AG08396 (cell line): ENCODE measurements at places on chromosomes 5 and 9.

DNA sequence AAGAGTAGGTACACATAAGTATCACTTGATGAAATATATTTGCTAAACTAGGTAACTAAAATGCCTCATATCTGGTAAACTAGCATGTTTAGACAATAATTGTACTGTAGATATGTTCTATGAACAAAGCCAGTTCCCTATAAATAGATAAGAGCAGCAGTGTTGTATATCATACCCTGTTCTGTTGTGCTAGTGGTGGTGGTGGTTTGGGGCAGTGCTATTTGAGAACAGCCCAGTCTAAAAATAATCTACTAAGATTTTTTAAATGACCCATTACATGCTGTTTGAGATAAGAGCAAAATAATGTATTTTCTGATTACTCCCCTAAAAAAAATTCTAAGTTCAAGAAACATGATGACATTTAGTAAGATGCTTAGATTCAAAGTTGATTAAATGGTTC, 829.2 kb upstream of the DMAC1 start:
- DNase-seq: no peak

- DNase-seq: no peak
Observed at GRCh38 chr5:35404701-35405100, 174.4 kb upstream of the PRLR start.

DNA sequence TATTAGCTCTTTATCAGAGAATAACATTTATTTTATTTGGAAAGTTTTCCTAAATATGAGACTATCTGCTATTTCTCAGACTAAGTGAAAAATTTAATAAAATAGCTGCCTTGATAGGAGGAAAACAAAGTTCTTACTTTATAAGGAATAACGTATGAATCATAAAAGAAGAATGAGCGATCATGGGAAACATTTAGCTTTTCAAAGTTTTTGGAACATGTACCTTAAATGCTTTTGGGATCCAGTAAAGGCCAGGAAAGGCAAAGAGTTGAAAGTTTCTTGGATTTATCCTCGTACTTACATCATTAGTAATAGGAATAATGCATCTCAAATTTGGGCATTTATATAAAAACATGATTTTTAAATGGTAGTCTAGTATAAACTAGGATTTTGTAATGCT, 19.4 kb downstream of the OGN start:
- no peak for DNase-seq

DNA sequence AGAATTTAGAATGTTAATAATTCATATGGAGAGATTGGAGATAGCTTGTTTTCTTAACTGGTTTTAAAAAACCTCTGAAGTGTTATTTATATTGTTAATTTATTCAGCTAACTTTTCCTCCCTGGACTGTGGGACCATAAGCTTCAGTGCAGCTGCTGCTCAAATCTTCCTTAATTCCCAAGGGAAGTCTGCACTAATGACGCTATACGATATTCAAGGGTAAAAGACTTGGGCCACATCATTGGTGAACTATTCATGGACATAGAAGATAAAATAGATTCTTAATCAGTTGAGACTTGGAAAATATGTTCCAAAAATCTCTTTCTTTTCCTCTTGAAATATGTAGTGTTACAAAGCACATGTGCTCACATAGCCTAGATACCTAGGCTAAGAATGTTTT, 31.1 kb upstream of the GAS1 start:
- no peak for DNase-seq

- DNase-seq: no peak
Observed at GRCh38 chr9:71685394-71685793, 82.9 kb downstream of the CEMIP2 start.

DNA sequence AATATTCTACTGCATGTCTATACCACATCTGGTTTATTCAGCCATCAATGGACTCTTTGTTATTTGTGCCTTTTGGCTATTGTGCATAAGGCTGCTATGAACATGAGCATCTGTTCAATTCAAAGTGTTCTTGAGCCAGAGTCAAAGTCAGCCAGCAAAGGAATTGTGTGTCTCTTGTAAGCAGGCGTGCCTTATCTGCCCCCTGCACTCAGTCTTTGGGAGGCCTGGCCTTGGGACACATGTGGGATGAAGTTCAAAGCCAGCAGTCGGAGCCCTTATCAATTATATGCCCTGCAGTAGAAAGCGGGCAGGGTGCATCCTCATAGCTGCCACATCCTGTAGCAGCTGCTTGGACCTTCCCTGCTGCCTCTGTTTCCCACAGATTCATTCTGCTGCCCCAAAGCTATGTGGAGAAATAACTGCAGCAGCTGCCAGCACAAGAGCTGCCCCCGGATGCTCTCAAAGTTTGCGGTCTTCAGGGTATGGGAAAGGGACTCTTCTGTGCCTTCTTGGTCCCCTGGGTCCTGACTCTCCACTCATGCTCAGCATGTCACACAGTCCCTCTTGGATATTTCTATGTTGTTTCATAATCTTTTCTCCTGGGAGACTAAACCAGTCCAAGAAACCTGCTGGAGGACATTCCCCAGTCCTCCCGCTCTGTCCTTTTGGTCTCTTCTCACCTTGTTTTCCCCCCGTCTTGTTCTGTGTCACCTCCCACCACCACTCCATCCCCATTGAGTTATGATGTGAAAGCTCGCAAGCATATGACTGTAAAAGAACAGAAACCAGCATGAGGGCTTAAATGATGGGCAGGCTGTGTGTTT, 35.9 kb downstream of the STOM start:
- no peak for DNase-seq

- no peak for DNase-seq
Observed at GRCh38 chr9:132127888-132128534, 33.8 kb upstream of the NTNG2 start.

DNA sequence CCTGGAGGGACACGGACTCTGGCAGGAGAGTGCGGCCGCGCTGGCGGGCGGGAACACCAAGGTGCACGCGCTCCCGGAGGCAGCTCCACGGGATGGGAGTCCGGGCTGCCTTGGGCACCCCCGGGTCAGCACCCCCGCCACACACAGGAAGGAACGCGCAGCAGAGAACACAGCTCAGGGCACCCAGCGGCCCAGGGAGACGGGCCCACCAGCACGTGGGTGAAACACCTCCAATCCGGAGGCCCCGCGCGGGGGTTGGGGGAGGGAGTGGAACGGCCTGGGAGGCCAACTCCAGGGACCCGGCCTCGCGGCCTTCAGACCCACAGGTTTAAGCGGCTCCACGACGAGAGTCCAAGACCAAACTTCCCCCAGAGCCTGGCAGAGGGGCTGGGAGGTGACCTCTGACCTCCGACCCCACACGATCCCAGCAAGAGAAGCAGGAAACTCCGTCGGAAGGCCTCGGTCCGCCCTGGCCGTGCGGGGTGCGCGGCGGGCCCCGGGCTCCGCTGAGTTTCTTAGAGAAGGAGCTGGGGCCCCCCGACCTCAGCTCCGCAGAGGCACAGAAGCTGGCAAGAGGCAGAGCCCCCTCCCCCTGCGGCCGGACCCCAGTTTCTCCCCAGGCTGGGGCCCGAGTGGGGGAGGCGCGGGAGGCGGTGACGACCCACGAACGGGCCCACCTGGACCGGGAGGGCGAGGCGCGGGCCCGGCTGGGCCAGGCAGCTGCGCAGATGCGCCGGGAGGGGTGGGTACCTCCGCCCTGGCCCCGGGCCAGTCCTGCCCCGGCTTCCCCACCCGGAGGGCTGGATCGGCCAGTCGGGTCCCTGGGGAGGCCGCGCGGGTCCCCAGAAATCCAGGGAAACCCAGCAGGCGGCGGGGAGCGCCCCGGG, 851 bp downstream of the NACC2 start:
- peak; percentile 90 for DNase-seq

GRCh38 chr5:149902177-149902576, 42.4 kb downstream of the PDE6A start:
- no peak for DNase-seq

DNA sequence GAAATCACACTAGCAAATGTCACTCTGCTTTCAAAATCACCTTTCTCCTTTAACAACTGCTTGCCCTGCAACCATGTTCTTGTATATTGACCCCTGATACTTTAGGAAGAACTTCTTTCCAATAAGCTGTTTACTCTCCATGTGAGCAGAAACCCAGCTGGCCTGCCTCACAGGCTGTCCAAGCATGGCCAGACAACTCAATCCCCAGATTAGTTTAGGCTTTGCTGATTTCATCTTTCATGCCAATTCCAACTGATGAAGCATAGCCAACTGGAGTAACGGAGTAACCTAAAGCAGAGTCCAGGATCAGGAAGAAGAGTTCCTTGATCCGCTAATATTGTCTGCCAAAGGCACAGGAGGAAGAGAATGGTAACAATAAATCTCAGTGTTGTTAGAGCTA, 56.7 kb upstream of the HTR1A start:
- DNase-seq: no peak

- DNase-seq: no peak
Observed at GRCh38 chr9:8384091-8384490, 584.5 kb upstream of the DMAC1 start.

- DNase-seq: no peak
Observed at GRCh38 chr9:91839926-91840465, 110.0 kb downstream of the ROR2 start.

- no peak for DNase-seq
Observed at GRCh38 chr5:8729437-8729836, 816.4 kb downstream of the SEMA5A start.

GRCh38 chr9:4746278-4747030, 5.5 kb upstream of the AK3 start:
- no peak for DNase-seq

- DNase-seq: no peak
Observed at GRCh38 chr9:5971740-5972139, 43.7 kb downstream of the RANBP6 start.

- no peak for DNase-seq
Observed at GRCh38 chr5:115735108-115735998, 81.1 kb downstream of the CDO1 start.

DNA sequence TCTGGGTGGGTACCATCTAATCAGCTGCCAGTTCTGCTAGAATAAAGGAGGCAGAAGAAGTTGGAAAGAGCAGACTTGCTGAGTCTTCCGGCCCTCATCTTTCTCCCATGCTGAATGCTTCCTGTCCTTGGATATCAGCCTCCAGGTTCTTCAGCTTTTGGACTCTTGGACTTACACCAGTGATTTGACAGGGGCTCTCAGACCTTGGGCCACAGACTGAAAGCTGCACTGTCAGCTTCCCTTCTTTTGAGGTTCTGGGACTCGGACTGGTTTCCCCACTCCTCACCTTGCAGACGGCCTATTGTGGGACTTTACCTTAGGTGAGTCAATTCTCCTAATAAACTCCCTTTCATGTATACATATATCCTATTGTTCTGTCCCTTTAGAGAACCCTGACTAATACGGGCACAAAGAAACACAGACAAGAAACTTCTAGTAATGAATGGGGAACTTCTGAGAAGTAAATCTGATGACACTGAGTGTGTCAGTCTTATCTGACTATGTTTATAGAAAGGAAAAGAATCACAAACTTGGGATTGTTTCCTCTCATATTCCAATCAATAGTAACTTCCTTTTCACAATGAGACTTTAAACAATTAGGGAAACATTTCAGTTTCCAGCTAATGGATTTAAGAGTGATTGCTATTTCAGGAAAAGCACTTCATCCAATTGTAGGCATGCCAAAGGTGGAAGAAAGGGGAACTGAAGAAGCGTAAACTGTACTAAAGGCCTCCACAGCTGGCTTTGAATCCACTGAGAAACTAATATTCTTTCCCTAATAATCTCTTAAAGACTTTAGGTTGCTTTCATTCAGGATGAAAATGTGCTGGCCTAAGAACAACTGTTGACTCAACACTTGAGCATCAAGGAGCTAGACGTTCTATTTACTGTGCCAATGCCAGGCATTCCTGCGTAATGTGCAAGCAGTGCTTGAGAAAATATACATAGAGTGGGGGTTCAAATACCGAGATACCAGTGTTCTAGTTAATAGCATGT, 127.9 kb upstream of the PTGER4 start:
- peak; percentile 84 for DNase-seq

GRCh38 chr5:67308988-67309688, 112.5 kb upstream of the CD180 start:
- DNase-seq: no peak

DNA sequence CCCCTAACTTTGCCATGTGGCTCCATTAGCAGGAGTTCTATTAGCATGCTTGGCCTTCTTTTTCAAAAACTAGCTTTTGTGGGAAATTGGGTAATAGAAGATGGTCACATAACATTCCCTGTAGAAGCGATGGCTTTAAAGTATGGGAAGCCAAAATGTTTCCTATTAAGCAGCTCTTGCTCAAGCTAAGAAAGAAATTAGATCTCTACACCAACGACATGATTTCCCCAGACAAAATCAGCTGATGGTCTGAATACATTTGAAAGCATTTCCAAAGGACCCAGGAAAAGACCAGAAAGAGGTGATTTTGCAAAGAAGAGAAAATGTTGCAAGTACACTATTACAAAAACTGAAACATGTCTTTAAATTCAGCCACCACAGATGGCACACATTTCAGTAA, 4.8 kb upstream of the NFIL3 start:
- no peak for DNase-seq

DNA sequence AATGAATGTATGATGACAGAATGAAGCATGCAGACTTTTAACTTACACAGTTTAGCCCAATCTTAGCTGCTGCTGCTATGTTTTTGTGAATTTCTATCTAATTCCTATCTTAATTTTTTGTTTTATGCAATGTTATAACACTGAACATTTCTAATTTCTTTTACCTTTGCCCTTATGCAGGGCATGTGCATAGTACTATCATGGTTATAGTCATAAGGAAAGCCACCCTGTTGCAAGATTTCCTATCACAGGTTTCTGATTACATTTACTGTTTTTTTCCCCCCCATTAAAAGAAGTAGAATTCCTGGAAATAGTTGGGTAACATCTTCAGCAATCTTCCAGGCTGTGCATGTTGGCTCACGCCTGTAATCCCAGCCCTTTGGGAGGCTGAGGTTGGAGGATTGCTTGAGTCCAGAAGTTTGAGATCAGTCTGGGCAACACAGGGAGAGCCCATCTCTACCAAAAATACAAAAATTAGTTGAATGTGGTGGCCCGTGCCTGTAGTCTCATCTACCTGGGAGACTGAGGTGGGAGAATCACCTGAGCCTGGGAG, 164.4 kb downstream of the KDM4C start:
- DNase-seq: no peak

GRCh38 chr5:142484821-142485387, 160.1 kb upstream of the SPRY4 start:
- peak; percentile 22 for DNase-seq

- DNase-seq: no peak
Observed at GRCh38 chr9:134299883-134300282, 26.4 kb upstream of the RXRA start.

- peak; percentile 61 for DNase-seq
Observed at GRCh38 chr5:10077791-10078545, 171.7 kb downstream of the ATPSCKMT start.

- DNase-seq: no peak
Observed at GRCh38 chr9:127915801-127916719, 781 bp downstream of the ST6GALNAC4 start.
